SW480 (cell line): ENCODE measurements at places on chromosomes 4 and X.

DNA sequence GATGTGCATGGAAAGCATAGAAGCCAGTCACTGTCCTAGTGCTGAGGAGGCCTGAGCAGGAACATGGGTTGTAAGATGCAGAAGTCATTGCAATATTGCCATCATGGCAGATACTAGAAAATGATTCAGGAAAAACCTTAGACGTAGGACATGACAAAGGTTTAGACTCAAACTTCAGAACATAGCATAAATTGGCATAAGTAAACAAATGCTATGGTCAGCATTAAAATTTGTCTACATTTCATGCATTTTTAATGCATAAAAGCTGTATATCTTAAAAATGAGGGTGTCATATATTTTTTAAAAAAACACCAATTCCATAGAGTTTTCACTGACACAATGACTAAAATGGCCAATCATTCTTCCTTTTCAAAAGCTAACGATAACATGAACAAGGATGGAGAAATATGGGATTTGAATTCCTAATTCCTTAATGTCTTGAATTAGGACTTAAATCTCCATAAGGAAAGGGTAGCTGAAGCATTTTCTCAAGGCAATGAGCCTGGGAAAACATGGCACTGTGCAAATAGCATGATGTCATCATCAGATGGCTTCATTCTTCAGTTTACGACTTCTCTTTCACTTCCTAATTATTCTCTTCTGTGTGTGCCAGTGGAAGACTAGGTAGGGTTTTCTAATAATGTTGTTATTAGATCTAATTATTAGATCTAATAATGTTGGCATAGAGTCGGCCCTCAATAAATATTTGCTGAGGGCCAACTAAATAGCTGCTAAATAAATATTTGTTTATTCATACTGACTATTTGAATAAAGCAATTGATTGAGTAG, 125.1 kb upstream of the FRG1 start:
- no peak for DNase-seq

DNA sequence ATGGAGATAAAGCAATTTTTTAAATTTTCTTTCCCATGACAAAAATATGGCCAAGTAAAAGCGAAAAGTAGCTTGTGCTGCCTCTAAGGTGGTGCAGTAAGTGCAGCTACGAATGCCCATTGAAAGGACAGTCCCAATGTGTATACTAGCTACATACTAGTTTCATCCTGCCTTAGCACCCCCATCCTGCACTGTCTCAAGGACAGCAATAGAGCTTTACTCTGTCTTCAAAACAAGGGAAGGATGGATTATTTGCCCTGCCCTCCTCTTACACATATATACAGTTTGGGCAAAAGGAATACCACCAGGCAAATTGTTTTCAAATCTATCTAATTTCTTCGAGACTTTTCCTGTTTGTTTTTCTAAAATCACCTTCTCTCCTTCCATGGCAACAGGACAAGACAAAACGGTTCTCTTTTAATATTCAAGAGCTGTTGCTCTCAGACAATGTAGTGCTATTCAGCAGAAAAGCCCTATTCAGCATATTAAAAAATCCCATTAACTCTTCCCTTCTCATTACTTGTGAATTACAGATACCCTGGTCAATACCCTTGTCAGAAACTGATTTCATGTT, 75.1 kb upstream of the SLC7A11 start:
- DNase-seq: no peak

- DNase-seq: peak; percentile 1
These were observed 73.2 kb upstream of the VCX2 start for GRCh38 chrX:8244301-8244700.

DNA sequence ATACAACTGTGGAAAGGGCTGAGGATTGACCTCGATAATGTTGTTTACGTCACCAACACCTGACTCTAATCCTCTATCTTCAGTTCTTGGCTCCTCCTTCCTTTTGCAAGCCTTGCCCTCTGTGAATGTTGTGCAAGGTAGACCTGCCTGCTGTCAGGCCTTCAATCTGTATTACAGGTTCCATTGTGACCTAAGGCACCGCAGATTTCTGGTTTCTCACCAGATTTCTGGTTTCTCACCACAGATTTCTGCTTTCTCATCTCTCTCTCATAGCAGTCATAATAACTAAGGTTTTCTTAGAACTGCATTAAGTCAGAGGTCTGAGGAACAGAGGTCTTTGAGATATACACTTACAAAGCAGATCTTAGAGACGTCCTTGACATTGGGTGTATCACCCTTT, 51.5 kb upstream of the ETNPPL start:
- no peak for DNase-seq

DNA sequence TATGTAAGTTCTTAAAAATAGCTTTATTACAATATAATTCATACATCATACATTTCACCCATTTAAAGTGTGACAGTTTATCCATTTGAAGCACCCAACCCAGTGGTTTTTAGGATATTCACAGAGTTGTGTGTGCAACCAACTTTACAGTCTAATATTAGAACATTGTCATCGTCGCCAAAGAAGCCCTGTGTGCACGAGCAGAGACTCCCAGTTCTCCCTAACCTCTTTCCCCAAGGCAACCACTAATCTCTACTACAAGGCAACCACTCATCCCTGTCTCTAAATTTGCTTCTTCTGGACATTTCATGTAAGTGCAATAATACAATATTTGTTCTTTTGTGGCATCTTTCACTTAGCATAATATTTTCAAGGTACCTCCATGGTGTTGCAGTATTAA, 47.7 kb downstream of the CLDN22 start:
- DNase-seq: no peak

GRCh38 chr4:38323141-38323641, 340.8 kb upstream of the KLF3 start:
- peak; percentile 36 for DNase-seq
